Activated naive CD4-positive, alpha-beta T cell treated with Interleukin-2 at 50 U/mL for 16 hours (primary cell): ENCODE measurements at places on chromosomes 6 and 20.

DNA sequence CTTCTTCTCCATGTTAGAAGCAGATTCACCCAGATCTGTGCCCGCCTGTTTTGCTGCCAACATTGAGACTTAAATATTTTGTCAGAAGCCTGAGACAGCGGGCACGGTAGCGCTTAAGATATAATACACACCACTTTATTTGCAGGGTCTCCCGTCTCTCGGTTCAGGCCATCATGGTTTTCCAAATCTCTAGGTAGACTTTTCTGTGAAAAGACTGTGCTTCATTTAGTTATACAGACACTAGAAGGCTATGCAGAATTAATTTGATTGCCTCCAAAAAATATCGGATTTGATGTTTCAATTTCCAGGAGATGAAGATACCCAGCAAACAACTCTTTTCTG lies 598 bp downstream of the TBP start:
- DNase-seq, result no peak

DNA sequence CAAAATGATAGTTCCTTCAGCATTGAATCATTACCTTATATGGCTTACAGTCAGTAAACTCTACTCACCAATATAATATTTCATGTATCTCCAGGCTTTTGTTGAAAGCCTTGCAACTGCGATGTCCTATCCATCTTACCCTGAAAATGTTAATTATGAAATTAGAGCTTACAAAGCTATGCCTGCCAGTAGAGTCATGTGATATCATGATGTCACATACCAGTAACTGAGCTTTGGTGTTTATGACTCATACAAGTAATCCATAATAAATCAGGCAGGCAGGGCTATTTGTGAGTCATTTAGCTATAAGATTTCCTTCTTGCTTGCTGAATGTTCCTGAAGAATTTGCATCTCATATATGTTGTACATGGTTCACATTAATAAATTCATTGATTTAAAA lies 44.9 kb upstream of the FAM83B start:
- no peak for DNase-seq

DNA sequence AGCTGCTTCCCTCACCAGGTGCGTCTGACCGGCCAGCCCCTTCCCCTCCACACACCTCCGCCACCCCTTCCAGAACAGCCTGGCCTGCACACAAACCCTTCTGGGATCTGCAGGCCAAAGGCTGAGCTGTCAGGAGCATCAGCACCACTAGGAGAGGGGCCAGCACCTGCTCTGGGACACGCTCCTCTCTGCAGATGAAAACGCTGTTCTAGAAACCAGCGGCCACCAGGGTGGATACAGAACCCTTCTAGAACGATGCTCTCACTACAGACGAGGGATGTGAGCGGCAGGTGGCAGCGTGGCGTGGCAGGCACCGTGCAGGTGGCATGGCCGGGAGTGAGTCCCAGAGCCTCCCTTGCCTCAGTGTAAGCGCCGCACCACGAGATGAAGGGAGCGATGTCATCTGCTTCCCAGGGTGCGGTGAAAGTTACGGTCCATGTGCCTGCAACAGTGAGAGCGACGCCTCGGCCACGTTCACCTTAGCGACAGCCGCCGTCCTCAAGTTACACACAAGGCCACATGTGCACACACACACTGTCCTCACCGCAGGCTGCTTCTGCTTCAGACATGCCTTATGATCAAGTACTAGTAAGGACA lies 53.6 kb downstream of the TAF4 start:
- DNase-seq, result no peak

- no peak for DNase-seq
Measured at GRCh38 chr6:25177500-25178028, 101.6 kb upstream of the CARMIL1 start.

DNA sequence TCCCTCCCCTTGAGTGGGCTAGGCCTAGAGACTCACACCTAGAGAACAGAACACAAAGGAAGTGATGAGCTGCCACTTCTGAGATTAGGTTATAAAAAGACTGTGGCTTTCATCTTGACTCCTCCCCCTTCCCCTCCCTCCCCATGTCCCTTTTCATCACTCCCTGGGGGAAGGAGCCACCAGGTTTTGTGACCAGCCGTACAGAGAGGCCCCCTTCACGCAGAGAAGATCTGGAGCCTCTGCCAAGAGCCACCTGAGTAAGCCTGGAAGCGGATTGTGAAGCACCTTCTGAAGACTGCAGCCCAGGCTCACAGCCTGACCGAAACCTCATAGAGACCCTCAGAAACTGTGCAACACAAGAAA lies 118.4 kb upstream of the NXT1 start:
- DNase-seq, result no peak

DNA sequence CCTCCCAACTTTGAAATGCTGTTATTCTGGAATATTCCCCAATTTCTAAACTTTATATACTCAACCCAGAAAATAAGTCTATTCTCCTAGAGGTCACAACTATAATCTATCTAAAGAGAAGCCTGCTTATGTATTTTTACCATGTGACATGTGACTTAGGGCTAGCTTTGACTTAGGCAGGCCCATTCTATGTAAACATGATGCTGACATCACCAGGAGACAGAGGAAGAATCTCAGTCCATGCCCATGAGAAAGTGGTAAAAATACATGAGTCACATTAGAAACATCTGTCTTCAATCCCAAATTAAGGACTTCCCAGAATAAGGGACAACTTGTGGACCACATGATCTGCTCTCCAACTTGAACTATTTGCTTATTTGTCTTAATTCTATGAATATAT lies 113.6 kb upstream of the ID4 start:
- no peak for DNase-seq
